ENCODE measurements at places on chromosomes 6 and 20. TPM values are rescaled to one million over a fixed set of nuclear protein-coding genes. Genes with fewer than 3 reads are reported as not detected.

DNA sequence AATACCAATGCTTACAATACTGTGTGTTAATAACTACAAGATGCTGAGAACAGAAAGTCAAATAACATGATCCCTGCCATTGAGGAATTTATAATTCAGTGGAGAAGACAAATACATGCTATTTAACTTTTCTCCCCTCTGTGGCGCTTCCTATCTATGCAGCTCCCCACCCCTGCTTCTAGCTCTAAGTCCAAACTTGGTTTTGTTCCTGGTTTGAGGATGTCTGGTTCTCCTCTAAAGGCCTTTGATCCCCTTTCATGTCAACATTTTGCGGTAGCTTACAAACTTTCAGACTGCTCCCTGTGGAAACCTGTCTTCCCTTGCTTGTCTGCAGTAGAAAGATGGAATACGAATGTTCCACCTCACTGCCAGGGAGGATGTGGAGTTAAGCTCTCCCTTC lies 18.4 kb upstream of the REPS1 start:
- DNase-seq: no peak

DNA sequence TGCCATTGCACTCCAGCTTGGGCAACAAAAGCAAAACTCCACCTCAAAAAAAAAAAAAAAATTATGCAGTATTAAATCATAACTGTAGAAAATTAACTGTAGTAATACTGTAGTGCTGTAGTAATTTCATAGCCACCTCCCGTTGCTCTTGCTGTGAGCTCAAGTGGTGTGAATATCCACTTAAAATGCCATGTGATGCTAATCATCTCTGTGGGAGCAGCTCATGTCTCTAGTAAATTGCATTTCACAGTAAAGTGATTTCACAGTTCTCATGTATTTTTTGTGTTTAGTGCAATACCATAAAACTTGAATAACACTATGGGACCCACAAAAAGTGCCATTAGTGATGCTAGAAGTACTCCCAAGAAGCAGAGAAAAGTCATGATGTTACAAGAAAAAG lies 14.4 kb upstream of the FAM217A start:
- no peak for DNase-seq

Gene GSTA2
- not detected for total RNA-seq

GRCh38 chr6:136073216-136073615 lies 176.9 kb downstream of the MTFR2 start:
- DNase-seq: no peak

- DNase-seq: no peak
Observed at GRCh38 chr6:37551867-37552266, 52.2 kb upstream of the CCDC167 start.

DNA sequence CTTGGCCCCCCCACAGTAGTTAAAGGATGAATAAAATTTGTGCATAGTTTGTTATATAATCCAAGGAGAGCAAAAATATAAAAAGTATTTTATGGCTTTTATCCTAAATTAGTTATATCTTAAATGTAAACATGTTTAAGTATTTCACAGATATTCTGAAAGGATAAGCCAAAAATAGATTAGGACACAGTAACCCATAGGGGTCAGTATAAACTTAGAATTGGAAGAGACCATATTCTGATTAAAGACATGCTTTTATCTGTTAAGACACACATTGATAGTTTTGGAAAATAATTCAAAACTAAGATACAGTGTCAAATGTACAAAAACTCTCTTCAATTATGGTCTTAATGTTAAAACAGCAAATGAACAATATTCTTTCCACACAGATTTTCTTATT lies 4.5 kb upstream of the SERINC1 start:
- DNase-seq: no peak

GRCh38 chr20:33945391-33946081 lies 48.2 kb upstream of the RALY start:
- DNase-seq: no peak

- no peak for DNase-seq
Observed at GRCh38 chr6:131413831-131414191, 159.2 kb upstream of the ARG1 start.

- no peak for DNase-seq
Observed at GRCh38 chr20:62671765-62672164, 29.5 kb downstream of the SLCO4A1 start.

GRCh38 chr6:49556429-49556837 lies 6.0 kb downstream of the C6orf141 start:
- peak; percentile 86 for DNase-seq

GRCh38 chr6:402901-403658 lies 11.5 kb downstream of the IRF4 start:
- no peak for DNase-seq

DNA sequence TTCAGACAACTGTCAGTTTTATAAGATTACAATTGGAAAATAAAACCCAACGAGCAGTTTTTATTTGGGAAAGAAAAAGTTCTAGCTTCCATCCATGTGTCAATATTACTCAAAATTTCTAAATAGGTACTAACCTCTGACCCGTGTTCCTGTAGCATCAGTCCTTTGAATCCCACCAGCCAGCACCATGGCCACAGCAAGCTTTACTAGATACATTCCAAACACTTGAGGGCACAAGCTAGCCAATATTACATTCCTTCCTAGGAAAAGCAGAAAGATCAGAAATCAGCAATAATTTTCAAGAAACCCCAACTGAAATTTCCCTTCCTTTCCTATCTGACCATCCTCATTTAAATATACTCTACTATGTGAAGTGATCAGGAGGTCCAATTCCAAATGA lies 19.2 kb downstream of the ASF1A start:
- DNase-seq: no peak

GRCh38 chr6:101266063-101266462 lies 127.4 kb upstream of the GRIK2 start:
- no peak for DNase-seq

Gene DLL1
- total RNA-seq: 5.3 TPM

DNA sequence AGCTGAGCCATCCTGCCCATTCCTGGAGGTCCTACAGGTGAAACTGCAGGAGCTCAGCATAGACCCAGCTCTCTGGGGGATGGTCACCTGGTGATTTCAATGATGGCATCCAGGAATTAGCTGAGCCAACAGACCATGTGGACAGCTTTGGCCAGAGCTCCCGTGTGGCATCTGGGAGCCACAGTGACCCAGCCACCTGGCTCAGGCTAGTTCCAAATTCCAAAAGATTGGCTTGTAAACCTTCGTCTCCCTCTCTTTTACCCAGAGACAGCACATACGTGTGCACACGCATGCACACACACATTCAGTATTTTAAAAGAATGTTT lies 44.0 kb downstream of the SIRPA start:
- no peak for DNase-seq

Gene C6orf141
- 31.6 TPM for total RNA-seq

DNA sequence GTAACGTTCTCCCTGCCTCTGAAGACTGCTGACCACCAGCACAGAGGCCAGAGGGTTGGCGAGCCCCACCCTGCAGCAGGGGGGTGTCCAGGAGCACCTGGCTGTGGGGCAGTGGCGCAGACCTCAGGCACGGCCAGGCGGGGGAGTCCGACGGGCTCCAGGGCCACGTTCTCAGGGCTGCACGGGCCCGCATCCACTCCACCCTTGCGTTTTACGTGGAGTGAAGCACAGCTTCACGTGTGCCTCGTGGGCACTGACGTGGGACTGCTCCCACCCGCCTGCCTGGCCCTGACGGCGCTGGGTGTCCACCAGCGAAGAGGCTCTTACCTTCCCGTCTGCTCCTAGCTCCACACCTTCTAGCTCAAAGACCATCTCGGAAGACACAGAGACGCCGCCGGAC lies 6.9 kb downstream of the RPS21 start:
- no peak for DNase-seq

- DNase-seq: no peak
Observed at GRCh38 chr20:58585753-58586540, 65.1 kb upstream of the STX16 start.

Gene LAMA4
- 2.2 TPM for total RNA-seq

Gene DZANK1
- 1.7 TPM for total RNA-seq

DNA sequence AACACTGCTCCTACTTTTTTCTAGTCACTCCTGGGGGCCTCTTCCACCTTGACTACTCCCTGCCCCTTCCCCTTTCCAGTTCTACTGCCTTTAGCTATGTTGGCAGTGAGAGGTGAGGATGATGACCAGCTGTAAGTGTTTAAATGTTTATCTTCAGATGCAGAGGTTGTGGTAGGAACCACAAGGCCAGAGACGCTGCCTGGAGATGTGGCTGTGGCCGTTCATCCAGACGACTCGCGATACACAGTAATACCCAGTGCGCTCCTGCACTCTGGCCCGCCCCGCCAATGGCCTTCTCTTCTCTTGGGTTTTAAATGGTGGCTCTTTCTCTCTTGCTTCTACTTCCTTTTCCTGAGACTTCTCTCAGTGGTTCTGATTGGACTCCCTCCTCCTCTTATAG lies 4.6 kb downstream of the VARS2 start:
- DNase-seq: no peak

GRCh38 chr6:152176268-152176667 lies 368.8 kb downstream of the ESR1 start:
- no peak for DNase-seq

Gene ANKRD66
- total RNA-seq: not detected

- no peak for DNase-seq
Observed at GRCh38 chr6:18506382-18507017, 119.3 kb downstream of the RNF144B start.

DNA sequence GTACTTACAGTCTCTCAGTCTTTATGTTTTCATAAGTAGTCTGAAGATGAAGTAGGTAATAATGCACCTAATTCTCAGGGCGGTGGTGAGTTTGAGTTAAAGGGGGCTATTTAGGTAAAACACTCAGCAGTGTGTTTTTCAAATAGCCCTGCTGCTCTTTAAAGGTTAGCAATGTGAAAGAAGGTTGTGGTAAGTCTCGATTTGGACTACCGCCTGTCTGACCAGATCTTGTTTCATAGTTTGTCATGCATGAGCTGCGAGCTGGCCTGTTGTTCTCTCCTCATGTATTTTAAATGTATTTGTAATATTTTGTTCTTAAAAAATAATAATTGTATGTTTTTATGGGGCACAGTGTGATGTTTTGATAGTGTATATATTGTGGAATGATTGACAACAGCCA lies 340.2 kb downstream of the DHX35 start:
- no peak for DNase-seq

Gene CTAGE9
- not detected for total RNA-seq

DNA sequence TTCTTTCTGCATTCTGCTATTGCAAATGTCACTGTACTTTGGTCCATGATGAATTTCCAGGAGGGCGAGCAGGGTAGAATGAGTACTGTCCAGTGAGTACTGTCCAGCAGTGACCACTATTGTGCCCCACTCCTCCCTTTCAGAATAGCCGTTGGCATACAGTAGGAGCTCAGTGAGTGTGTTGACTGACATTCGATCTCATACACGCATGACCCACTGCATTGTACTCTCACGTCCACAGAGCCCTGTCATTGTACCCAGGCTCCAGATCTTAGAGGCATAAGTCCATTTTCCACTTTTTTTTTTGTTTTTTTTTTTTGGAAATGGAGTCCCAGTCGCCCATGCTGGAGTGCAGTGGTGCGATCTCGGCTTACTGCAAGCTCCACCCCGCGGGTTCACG lies 8.2 kb downstream of the DYNLRB1 start:
- no peak for DNase-seq

- DNase-seq: no peak
Observed at GRCh38 chr6:6407071-6407741, 86.7 kb upstream of the F13A1 start.

DNA sequence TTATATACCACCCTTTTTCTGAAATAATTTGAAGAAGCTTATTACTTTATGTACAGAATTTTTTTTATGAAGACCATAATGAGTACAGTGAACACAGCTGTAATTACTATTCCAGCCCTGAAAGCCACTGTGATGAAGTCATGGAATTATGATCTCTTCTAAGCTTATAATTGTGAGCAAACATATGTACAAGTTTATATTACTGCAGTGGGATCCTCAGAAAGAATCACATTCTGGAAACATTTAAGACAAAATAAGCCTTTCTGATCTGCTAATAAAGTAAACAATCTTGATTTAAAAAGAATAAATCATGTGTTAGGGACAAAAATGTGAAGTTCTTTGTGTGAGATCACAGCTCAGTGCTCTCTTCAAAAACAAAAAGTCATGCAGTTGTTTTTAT lies 560.4 kb downstream of the CD109 start:
- no peak for DNase-seq

DNA sequence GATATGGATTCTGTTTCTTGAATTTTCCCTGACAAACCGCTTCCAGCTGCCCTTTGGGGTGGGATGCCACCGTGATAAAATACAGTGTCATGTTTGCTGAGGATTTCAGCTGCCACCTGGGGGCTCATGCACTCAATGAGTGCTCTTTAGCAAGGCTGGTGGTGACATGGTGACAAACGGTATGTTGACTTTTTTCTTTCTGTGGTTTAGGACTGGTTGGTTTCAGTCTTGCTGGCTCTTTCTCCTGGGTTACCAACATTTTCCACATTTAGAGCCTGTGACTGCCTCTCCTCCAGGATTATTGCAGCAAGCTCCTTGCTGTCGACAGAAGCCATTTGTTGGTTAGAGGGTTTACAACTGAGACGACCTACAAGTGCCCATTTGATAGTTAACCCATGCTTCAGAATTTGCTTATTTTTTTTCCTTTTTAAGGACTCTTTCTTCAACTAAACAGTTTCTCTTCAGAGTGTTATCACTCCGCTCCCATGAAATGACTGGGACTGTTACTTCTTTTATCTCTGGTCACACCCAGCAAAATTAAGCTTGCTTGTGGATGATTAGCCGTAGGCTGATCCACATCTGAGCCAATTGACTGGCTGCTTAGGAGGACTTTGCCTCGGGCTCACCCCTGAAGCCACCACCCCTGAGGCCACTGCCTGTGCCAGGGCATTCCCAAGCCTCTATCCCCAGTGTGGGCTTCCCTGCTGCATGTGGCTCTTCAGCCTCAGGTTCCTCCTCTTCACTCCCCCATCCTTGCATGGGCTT lies 48.4 kb upstream of the CDYL start:
- DNase-seq: no peak

GRCh38 chr6:6885521-6886170 lies 222.1 kb upstream of the RREB1 start:
- DNase-seq: no peak

Gene TEAD3
- total RNA-seq: 21.8 TPM

DNA sequence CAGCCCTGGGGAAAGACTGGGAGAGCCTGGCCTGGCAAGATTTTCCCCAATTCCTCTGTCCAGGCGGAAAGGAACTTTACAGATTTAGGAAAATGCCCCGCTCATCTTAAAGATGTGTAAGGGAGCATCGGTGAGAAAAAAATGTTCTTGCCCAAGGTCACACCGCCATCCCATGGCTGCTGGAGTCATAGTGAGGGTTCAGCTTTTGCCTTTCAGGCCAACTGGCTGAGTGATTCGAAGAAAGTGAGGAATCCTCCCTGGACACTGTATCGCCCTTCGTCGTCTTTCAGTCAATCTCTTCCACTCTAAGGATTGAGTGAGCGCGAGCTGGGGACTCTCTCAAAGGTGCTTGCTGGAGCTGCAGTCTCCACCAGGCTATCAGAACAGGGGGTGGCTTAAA lies 1.4 kb downstream of the WFDC2 start:
- DNase-seq: no peak

Gene LTV1
- 40.3 TPM for total RNA-seq

Measured in HCT116 (cell line).